ENCODE measurements at places on chromosomes 12 and 14. TPM values are rescaled to one million over a fixed set of nuclear protein-coding genes. Genes with fewer than 3 reads are reported as not detected.

DNA sequence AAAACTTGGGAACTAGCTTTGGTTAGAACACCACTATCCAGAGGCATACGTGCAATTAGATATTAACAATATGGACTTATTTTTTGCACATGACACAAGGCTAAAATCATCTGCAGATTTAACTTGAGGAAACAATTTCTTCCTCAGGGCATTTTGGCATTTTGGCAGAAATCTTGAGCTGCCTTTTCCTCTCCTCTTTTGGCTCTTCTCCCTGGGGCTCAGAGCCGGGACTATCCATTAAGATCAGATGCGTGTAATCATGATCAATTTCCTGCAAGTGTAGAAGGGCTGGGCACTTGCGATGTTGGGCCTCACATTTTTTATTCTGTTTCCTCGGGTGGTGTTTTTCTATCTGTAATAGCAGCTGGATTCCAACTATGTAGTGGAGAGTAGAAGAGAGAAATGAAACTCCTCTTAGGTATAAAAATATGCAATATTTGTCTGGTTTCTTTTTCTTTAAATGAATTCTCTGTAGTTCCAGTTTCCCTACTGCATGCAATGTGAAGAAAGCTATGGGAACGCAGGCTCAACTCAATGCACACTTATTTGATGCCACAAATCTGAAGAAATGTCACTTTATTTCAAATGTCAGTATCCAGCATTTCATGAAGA lies 1010.8 kb downstream of the FLRT2 start:
- H3K27me3 ChIP-seq, result no peaks in the 10 kb centered on the region
- H3K36me3 ChIP-seq, result no peaks in the 10 kb centered on the region
- no peaks in the 10 kb centered on the region for H3K4me1 ChIP-seq
- no peak overlapping the region for H3K27ac ChIP-seq

GRCh38 chr12:94265966-94266745 lies 117.8 kb downstream of the PLXNC1 start:
- H3K27ac ChIP-seq, result no peak overlapping the region
- H3K4me3 ChIP-seq, result no peak overlapping the region
- H3K36me3 ChIP-seq, result peaks cover 24% of the 10 kb centered on the region
- DNase-seq, result no peak
- H3K4me1 ChIP-seq, result peaks cover 46% of the 10 kb centered on the region
- no peaks in the 10 kb centered on the region for H3K27me3 ChIP-seq

Gene TMEM121
- total RNA-seq, result 11.5 TPM

Gene ELK3
- total RNA-seq, result 16.1 TPM

GRCh38 chr14:73124180-73124894 lies 12.0 kb upstream of the PSEN1 start:
- H3K4me3 ChIP-seq, result no peak overlapping the region
- H3K27me3 ChIP-seq, result no peaks in the 10 kb centered on the region
- H3K36me3 ChIP-seq, result peaks cover 35% of the 10 kb centered on the region
- H3K27ac ChIP-seq, result no peak overlapping the region
- DNase-seq, result no peak
- no peaks in the 10 kb centered on the region for H3K4me1 ChIP-seq

Gene RD3L
- total RNA-seq, result not detected

Gene ACOT6
- not detected for total RNA-seq

DNA sequence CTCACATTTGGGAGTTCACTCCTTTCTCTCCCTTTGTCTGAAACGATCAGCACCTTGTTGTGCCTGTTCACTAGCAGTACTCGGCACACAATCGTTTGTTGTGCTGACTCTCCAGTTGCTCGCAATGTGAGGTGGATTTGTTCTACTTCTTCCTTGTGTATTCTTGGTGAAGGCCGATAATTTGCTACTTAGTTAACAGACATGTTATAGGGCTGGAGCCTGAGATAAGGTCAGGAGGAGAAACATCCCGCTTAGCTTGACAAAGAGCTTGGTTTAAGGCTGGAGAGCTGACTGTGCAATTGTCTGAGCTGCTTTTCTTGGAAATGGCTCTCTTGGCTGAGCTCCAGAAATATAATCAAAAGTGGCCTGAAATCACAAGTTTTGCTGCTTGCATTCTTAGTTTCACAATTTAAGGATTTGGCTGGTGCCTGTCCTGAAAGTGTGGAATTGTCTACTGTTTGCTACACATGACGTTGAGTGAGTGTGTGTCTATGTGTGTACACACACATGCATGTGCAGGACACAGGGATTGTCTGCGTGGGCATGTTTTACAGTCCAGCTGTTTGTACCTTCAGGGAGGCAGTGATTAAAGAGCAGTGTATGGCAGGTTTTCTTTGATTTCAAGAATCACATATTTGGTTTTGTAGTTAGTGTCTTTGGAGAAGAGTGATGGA lies 77.7 kb downstream of the ARF6 start:
- no peaks in the 10 kb centered on the region for H3K27me3 ChIP-seq
- peaks cover 62% of the 10 kb centered on the region for H3K4me1 ChIP-seq
- H3K36me3 ChIP-seq, result no peaks in the 10 kb centered on the region
- peak overlapping the region; percentile 74 for H3K4me3 ChIP-seq
- no peak for DNase-seq
- H3K27ac ChIP-seq, result peak overlapping the region; percentile 99

- H3K4me3 ChIP-seq, result no peak overlapping the region
- no peak overlapping the region for H3K27ac ChIP-seq
- no peaks in the 10 kb centered on the region for H3K27me3 ChIP-seq
- H3K4me1 ChIP-seq, result no peaks in the 10 kb centered on the region
- DNase-seq, result no peak
- H3K36me3 ChIP-seq, result no peaks in the 10 kb centered on the region
Measured at GRCh38 chr12:81297601-81298000, 219.7 kb downstream of the ACSS3 start.

DNA sequence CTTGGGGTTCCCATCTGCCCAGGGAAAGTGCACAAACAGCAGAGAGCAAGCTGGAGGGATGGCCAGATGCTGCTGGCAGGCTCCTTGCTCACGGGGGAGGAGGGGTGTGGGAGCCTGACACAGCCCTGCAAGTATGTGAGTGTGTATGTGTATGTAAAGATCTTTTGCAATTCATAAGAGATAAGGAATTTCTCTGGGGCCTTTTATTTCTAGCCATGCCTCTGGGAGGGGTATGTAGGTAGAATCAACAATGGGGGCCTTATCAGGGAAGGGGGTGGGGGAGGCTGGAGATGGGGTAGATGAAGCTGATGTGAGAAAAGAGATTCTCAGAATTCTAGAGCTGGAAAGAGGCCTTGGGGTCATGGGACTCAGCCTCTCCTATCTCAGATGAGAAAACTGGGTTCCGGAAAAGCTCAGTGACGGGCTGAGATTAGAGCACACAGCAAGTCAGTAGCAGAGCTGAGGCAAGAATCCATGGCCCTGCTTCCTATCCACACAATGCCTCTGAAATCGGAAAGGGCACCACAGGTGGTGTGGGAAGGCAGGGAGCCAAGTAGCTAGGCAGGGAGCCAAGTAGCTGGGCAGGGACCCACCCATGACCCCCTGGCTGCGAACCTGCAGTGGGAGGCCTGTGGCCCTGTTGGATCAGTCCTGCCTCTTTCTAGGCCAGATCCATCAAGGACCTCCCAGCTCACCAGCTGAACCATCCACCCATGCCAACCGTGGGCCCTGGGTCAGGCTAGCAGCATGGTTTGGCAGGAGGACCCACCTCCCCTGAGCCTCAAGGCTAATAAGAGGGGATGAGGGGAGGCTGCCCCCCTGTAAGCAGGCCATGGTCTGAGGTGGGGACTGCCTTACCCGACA lies 54.7 kb downstream of the PLEKHG3 start:
- H3K27ac ChIP-seq, result no peak overlapping the region
- H3K27me3 ChIP-seq, result peaks cover 18% of the 10 kb centered on the region
- H3K4me1 ChIP-seq, result peaks cover 48% of the 10 kb centered on the region
- no peak overlapping the region for H3K4me3 ChIP-seq

DNA sequence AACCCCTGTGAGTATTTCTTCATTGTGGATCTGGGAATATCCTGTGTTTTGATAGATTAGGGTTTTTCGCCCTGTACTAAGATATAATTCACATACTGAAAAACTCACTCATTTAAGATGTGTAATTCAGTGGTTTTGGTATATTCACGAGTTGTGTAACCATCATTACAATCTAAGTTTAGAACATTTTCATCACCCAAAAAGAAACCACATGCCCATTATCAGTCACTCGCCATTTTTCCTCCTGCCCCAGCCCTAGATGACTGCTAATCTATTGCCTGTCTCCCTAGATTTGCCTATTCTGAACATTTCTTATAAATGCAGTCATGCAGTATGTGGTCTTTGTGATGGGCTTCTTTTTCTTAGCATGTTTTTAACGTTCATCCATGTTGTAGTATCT lies 67.9 kb upstream of the ATF1 start:
- no peak for DNase-seq
- peaks cover 27% of the 10 kb centered on the region for H3K36me3 ChIP-seq
- no peaks in the 10 kb centered on the region for H3K27me3 ChIP-seq
- H3K27ac ChIP-seq, result no peak overlapping the region

DNA sequence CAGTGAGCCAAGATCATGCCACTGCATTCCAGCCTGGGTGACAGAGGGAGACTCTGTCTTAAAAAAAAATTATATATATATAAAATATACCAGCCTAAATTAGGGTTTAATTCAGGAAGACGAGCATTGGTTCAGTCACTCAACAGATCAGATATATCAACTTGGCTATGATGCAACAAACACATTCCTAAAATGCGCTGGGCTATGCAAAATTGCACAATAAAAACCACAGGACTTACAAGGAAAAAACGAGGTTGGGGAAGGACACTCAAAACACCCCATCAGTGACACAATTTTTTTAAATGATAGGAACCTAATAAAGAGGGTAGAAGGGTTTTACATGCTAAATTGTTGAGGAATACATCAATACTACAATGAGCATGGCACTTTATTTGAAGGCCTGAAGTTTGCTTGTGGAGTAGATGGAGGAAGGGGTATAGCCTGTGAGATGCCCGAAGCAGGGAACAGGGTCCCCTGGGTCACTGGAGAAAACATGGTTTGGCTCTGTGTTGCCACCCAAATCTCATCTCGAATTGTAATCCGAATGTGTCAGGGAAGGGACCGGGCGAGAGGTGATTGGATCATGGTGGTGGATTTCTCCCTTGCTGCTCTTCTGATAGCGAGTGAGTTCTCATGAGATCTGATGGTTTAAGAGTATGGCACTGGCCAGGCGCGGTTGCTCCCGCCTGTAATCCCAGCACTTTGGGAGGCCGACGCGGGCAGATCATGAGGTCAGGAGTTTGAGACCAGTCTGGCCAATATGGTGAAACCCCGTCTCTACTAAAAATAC lies 71.2 kb downstream of the TNFAIP2 start:
- no peak overlapping the region for H3K27ac ChIP-seq
- no peak for DNase-seq
- H3K4me1 ChIP-seq, result no peaks in the 10 kb centered on the region
- H3K27me3 ChIP-seq, result peaks cover 32% of the 10 kb centered on the region
- no peak overlapping the region for H3K4me3 ChIP-seq

DNA sequence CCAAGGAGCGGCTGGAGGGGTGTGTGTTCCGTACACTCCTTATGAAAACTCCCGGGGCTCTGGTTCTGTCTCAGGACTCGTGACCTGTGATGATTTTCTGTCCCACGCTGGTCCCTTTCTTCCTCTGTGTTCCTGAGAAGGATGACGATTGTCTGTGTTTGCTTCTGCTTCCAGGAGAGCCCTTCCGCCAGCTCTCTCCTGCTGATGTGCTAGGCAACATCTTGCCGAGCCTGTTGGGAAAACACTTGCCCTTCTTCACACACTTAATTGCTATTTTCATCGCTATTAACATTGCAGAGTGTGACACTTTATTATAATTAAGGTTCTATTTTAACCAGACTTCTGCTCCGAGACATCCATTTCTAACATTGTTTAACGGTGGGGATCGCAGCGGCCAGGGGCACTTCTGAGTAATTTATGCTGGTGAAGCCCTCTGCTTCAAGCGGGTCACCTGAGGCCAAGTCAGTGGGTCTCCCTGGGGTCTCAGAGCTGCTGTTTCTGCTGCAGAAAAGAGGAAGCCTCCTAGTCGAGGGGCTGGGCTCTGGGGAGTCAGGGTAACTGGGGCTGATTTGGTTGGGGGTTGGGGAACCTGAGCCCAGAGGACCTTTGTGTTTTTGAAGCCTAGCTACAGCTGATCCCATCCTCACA lies 88.6 kb downstream of the PRMT8 start:
- peaks cover 8% of the 10 kb centered on the region for H3K27me3 ChIP-seq
- DNase-seq, result no peak
- no peaks in the 10 kb centered on the region for H3K4me1 ChIP-seq
- H3K4me3 ChIP-seq, result no peak overlapping the region
- H3K36me3 ChIP-seq, result no peaks in the 10 kb centered on the region

Gene RIMKLB
- total RNA-seq, result 1.1 TPM

Measured in activated CD8-positive, alpha-beta memory T cell treated with anti-CD3 and anti-CD28 coated beads, Interleukin-2, amount 10 ng/mL, durations not matched to agents 7 days and 5 days (primary cell).